Fibroblast of skin of abdomen (primary cell): ENCODE measurements at places on chromosomes 7 and 10.

GRCh38 chr7:131381069-131381838, 53.6 kb downstream of the MKLN1 start:
- DNase-seq = peak; percentile 66

- DNase-seq = no peak
These were observed 60.4 kb upstream of the NPVF start for GRCh38 chr7:25288556-25289307.

- no peak for DNase-seq
These were observed 19.7 kb downstream of the MBL2 start for GRCh38 chr10:52752801-52753445.

DNA sequence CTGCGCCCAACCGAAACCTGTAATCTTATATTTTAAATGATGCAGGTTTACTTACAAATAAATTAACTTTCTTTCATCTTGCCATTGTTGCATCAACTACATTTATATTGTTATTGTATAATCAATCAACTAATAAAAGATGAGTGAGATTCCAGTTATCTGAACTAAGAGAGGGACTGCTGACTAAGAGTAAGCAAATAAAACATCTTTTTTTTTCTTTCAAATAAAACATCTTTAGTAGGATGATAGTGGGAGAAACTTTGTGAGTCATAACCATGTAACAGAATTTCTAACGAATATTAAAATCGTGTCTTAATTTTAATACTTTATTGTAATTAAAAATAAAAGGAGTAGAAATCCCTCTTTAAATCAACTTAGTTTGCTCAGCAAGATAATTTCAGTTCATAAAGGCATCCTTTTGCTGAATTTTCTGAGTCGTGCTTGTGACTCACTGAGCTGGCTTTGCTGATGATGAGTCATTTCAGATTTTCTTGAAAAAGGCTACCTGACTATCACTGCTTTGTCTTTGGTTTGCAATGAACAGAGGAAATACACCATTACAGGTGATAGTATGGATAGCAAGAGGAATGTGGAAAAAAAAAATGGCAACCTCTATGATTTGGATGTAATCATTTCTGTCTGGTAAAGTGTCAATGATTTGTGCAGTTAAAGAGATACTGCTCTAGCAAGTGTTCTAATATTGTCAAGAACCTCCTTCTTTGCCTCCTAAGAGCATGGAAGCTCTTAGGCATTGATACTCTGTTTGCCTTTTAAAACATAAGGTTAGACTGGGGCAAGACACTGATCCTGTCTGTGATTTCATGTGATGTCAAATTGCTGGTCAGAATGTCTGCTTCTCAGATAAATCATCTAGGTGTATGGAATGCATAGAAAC, 119.5 kb downstream of the GPR158 start:
- DNase-seq = peak; percentile 9

DNA sequence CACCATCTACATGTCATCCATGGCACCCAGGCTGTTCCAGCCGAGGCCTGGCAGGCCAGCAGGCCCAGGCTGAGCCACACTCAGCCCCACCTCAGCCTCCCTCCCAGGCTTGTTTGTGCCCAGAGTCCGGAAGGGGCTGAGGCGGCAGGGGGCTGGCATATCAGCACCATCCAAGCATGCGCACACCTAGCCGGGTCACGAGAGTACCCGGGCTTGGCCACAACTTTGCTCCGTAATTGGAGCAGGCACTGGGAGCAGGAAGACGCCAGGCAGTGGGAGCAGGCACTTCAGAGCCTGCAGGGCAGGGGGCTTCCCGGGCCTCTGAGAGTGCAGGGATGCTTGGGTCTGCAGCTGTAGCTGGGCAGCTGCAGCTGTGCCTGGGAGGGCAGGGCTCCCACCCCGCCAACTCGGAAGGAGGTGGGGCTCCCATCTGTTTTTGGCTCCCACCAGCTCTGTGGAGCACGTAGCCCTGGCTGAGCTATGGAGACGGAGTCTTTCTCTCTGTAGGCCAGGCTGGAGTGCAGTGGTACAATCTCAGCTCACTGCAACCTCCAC, 15.2 kb upstream of the TSPAN15 start:
- DNase-seq = no peak

- DNase-seq = no peak
These were observed 123.7 kb upstream of the KCTD7 start for GRCh38 chr7:66505009-66505408.

GRCh38 chr10:17272648-17273047, 44.6 kb downstream of the VIM start:
- DNase-seq = no peak

- DNase-seq = no peak
These were observed 75.2 kb upstream of the KIF5B start for GRCh38 chr10:32131388-32131787.

GRCh38 chr10:91925022-91925320, 1.4 kb downstream of the BTAF1 start:
- no peak for DNase-seq

DNA sequence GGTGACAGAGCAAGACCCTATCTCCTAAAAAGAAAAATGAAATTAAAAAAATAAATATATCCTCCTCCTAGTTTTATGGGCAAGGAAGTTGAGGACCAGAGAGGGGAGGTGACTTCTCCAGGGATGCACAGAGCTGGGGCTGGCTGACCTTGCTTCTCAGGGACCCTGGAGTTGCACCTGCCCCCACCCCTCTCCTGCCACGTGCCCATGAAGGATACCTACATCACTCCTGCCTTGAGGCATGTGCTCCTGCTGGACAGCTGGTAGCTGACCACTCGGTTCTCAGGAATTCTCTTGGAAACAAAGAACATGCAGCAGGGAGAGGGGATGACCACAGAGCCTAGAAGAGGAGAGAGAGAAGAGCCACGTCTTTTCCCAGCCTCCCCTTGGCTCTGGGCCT, 522 bp downstream of the CCL24 start:
- peak; percentile 10 for DNase-seq

DNA sequence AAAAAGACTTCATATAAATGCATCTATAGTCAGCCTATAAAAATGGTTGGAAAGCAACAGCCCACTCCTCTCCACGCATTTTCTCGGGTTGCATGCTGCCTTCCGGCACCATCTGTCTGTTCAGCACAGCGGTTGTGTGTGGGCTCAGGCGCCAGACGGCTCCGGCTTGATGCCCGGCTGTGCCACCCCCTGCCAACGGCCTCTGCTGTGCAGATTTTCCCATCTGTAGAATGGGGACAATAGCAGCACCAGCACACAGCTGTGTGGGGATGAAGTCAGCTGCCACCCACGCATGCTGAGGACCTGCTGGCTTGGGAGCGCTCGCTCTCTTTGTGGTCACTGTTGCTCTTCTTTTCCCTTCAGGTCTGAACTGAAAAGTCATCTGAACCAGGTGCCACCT, 19.5 kb downstream of the PRKAG2 start:
- no peak for DNase-seq

DNA sequence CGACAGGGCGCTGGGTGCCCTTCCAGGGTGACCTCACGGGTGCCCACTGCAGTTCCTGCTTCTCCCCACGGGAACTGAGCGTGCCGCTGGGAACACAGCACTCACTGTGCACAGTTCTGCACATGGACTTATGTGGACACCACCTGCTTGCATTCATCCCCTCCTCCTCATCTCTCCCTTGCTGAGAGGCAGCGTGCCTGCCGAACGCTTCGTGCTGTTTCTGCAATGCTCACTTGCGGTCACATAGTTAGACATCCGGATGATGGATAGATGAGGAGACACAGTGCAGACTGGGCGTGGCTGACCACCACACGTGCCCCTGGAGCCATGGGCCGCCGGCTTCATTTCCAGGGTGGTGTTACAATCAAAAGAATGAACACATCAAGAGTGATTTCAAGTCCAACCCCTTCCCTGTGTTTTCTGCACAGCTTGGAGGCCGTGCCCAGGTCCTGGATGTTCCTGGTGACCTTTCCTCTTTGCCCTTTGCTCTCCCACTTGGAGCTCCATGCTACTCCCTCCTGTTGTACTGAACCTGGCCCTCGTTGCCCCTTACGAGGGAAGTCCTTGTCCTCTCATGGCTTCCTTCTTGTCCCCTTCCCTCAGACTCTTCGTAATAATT, 119.4 kb downstream of the VIPR2 start:
- DNase-seq = peak; percentile 5
